ENCODE measurements at places on chromosomes 3 and 15.

GRCh38 chr15:77531191-77532000 is 101.3 kb downstream of the LINGO1 start:
- no peak for DNase-seq

- DNase-seq: no peak
Measured at GRCh38 chr3:132362329-132362728, 45.1 kb downstream of the ACP3 start.

DNA sequence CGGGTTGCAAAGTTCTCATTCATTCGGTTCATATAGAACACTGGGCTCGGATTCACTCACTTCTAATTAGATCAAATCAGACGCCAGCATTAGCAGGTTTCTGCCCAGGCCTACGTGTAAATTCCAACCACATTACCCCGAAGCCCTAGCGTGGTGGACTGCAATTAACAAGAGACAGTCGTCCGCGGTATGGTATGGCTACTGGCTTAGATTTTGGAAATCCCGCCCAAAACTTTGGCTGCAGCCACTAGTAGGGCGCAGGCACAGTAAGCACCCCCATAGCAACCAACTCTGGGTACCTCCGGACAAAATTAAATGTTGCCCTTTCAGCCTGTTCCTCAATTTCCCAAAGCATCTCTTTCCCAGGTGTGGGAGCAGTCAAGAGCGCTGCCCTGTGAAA is 771 bp downstream of the RARRES1 start:
- DNase-seq: no peak

- DNase-seq: no peak
Measured at GRCh38 chr3:97278506-97278905, 464.1 kb downstream of the EPHA6 start.

DNA sequence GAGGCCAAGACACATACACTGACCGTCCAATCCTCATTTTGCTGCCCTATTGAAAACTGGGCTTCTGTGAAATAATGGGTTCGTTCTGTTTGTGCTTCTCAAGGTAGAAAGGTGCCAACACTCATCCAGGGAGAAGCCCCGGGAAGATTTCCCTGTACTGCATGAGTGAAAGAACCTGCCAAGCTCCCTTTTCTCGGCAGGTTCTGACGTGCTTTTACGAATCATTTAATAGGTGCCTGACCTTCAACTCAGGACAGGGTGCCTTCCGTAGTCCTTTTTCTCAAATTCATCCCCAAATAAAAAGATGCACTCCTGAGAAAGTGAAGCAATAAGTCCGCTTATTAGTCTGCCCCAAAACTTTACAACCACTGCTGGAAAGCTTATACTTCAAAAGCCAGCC is 64.2 kb downstream of the B3GNT5 start:
- DNase-seq: no peak

DNA sequence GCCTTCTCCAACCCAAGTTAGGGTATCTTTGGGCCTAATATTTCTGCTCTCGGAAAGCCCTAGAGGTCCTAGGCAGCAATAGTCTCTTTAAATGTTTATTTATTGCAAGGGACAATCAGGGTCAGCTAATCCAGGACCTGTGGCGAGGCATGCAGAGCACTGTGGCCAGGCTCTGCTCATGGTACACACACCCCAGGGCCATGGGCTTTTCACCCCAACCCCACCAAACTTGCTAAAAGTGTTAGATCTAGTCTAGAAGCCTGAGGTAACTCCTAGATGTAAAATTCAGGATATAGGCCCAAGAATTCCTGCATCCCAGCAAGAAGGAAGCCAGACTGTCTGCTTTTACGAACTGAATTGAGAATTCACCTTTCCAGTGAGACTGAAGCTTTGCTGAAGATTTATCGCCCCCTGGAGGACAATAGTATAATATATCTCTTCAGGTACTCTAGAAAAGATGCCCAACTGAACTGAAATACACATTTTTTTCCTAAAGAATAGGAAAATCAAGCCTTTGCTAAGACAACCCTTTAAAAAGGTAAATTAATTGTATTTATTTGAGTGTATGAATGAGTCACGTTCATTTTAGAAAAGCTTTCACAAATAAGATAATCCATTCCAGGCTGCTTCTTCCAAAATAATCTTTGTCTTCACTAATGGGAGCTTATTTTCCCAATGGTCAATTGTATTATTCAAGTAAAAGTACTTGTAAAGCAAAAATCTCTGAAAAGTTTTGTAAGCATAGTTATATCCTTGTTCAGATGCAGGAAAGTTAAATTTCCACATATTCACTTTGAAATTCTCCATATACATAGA is 89.8 kb downstream of the LRRC3B start:
- DNase-seq: peak; percentile 44
